Breast epithelium (tissue), 4 donors: ENCODE measurements at places on chromosomes 6 and 20. TPM values are rescaled to one million over a fixed set of nuclear protein-coding genes. Genes with fewer than 3 reads are reported as not detected.

The RNF144B gene
- total RNA-seq: 37.0 TPM

The TCF15 gene
- total RNA-seq: 2.6 TPM

The SLC2A4RG gene
- total RNA-seq: 58.9 TPM

The TRAPPC3L gene
- 0.80 TPM for total RNA-seq

DNA sequence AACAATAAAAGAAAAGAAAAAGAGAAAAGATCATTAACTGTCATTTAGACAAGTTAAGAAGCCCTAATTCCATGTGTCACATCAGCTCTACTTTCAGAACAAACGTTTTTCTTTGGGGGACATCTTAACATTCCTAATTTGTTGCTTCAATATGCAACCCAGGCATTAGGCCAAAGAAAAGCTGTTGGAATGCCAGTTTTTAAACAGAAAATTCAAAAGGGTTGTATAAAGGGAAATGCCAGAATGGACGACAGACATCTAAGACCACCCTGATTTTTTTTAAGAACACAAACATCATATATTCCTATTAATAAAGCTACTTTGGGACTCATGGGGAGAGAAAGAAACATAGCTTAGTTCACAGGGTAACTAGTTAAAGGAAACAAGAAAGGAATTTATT is 315.0 kb downstream of the GMDS start:
- no peak overlapping the region for H3K27ac ChIP-seq
- H3K4me1 ChIP-seq: no peaks in the 10 kb centered on the region
- DNase-seq: no peak
- no peak overlapping the region for H3K4me3 ChIP-seq
- no peaks in the 10 kb centered on the region for H3K27me3 ChIP-seq
- H3K36me3 ChIP-seq: no peaks in the 10 kb centered on the region

DNA sequence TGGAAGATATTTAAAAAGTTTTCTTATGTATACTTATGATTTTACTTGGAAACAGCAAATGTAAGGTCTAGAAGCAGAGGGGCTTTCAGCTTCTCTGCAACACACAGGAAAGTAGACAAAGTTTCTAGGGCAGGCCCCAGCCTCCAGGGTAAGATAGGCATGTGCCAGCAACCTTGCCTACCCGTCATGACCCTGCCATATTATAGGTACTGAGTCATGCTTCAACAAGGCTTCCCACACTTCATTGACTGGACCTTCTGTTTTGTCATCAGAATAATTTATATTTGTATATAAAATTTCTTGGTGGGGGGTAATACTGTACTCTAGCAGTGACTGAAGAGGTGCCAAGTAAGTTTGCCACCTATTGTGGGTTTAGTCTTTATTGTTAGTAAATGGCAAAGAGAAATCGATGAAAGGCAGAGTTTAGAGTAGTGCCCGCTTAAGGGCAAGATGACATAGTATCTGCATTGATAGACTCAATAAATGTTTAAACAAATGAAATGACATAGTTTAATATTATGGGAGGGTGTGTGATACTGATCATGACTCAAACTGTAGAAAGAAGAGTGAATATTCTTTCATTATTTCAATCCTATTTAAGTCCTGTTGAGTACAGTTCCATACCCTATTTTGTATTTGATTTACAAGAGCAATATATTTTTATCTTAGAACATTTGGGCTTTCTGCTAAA is 95.6 kb downstream of the JARID2 start:
- no peak overlapping the region for H3K27ac ChIP-seq
- no peak overlapping the region for H3K4me3 ChIP-seq
- no peaks in the 10 kb centered on the region for H3K27me3 ChIP-seq
- no peaks in the 10 kb centered on the region for H3K4me1 ChIP-seq

GRCh38 chr6:153727885-153728284 is 311.2 kb upstream of the OPRM1 start:
- H3K36me3 ChIP-seq: no peaks in the 10 kb centered on the region
- DNase-seq: no peak
- H3K4me1 ChIP-seq: no peaks in the 10 kb centered on the region
- H3K27ac ChIP-seq: no peak overlapping the region
- H3K27me3 ChIP-seq: no peaks in the 10 kb centered on the region

- no peaks in the 10 kb centered on the region for H3K36me3 ChIP-seq
- H3K4me1 ChIP-seq: no peaks in the 10 kb centered on the region
- no peaks in the 10 kb centered on the region for H3K27me3 ChIP-seq
- no peak overlapping the region for H3K27ac ChIP-seq
- DNase-seq: no peak
- H3K4me3 ChIP-seq: no peak overlapping the region
Observed at GRCh38 chr6:39634646-39635341, 90.4 kb downstream of the KIF6 start.

- no peaks in the 10 kb centered on the region for H3K4me1 ChIP-seq
- H3K27me3 ChIP-seq: peaks cover 10% of the 10 kb centered on the region
- no peaks in the 10 kb centered on the region for H3K36me3 ChIP-seq
- no peak overlapping the region for H3K4me3 ChIP-seq
- DNase-seq: no peak
- H3K27ac ChIP-seq: no peak overlapping the region
Observed at GRCh38 chr6:167229586-167229985, 61.5 kb upstream of the UNC93A start.

GRCh38 chr6:45836984-45837383 is 178.7 kb downstream of the CLIC5 start:
- H3K4me3 ChIP-seq: no peak overlapping the region
- no peaks in the 10 kb centered on the region for H3K4me1 ChIP-seq
- no peak for DNase-seq

GRCh38 chr6:39521958-39522357 is 199.5 kb upstream of the KCNK16 start:
- DNase-seq: no peak
- H3K27ac ChIP-seq: no peak overlapping the region
- H3K4me3 ChIP-seq: no peak overlapping the region
- H3K27me3 ChIP-seq: no peaks in the 10 kb centered on the region

DNA sequence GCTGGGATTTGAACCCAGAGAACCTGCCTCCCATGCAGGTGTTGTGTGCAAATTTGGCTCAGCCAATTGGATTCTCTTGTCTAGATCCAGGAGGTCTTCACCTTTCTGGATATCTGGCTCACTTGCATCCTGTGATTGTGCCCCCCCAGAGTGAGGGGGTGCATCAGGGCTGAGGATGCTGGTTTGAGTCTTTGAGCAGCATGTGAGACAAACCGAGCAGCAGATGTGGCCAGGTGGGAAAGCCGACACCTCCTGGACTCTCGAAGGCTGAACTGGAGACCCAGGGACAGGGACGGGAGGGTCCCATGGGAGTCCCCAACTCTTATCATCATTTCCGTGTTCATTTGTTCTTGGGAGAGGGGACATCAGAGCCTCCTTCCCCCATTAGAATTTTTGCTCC is 30.6 kb upstream of the SULF2 start:
- no peak overlapping the region for H3K4me3 ChIP-seq
- no peak overlapping the region for H3K27ac ChIP-seq
- no peaks in the 10 kb centered on the region for H3K4me1 ChIP-seq
- H3K36me3 ChIP-seq: no peaks in the 10 kb centered on the region
- DNase-seq: no peak
- H3K27me3 ChIP-seq: no peaks in the 10 kb centered on the region

DNA sequence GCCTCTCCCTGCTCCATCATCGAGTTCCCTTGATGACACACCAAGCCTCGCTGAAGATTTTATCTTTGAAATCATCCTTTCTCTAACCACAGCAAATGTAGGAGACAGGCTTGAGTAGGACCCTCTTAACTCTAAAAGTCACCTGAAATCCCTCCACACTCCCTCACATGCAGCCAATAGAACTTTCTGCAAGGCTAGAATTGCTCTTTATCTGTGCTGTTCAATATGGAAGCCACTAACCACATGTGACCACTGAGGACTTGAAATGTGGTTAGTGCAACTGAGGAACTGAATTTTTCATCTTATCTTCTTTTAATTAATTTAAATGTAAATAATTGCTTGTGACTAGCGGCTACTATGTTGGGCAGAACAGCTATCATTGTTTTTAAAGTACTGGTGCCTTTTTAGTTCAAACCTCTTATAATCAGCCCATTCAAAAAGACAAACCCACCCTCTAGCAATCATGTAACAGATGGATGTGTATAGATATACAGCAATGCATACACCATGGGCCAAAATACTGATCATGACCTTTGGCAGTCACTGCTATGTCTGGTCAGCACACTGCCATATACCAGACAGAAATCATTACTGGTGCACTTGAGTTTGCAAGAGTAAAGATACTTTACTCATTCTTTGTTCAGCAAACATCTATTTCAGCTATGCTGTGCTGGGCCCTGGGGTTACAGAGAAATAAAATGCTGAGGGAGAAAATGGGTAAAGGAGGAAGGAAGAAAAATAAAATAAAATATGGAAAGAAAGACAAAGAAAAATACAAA is 50.0 kb downstream of the GFOD1 start:
- no peak for DNase-seq
- H3K4me1 ChIP-seq: peaks cover 3% of the 10 kb centered on the region
- no peak overlapping the region for H3K4me3 ChIP-seq

DNA sequence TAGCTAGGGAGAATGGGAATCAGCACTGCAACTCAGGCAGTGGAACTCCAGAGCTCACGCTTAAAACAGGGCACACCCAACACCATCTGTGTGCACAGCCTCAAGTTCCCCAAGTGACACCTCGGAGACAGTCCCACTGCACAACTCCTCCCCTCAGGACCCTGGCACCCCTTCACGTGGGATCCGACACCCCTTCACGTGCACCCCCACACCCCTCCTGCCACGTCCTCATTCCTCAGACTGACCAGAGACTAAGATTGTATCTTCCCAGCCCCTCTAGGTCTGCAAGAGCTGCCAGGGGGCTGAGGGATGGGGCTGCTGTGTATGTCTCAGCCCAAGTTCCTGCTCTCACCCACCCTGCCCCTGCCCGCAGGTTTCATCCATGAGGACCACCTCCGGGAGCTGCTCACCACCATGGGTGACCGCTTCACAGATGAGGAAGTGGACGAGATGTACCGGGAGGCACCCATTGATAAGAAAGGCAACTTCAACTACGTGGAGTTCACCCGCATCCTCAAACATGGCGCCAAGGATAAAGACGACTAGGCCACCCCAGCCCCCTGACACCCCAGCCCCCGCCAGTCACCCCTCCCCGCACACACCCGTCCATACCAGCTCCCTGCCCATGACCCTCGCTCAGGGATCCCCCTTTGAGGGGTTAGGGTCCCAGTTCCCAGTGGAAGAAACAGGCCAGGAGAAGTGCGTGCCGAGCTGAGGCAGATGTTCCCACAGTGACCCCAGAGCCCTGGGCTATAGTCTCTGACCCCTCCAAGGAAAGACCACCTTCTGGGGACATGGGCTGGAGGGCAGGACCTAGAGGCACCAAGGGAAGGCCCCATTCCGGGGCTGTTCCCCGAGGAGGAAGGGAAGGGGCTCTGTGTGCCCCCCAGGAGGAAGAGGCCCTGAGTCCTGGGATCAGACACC is 7.6 kb downstream of the MYL9 start:
- H3K27me3 ChIP-seq: no peaks in the 10 kb centered on the region
- peaks cover 7% of the 10 kb centered on the region for H3K4me1 ChIP-seq
- no peak for DNase-seq

DNA sequence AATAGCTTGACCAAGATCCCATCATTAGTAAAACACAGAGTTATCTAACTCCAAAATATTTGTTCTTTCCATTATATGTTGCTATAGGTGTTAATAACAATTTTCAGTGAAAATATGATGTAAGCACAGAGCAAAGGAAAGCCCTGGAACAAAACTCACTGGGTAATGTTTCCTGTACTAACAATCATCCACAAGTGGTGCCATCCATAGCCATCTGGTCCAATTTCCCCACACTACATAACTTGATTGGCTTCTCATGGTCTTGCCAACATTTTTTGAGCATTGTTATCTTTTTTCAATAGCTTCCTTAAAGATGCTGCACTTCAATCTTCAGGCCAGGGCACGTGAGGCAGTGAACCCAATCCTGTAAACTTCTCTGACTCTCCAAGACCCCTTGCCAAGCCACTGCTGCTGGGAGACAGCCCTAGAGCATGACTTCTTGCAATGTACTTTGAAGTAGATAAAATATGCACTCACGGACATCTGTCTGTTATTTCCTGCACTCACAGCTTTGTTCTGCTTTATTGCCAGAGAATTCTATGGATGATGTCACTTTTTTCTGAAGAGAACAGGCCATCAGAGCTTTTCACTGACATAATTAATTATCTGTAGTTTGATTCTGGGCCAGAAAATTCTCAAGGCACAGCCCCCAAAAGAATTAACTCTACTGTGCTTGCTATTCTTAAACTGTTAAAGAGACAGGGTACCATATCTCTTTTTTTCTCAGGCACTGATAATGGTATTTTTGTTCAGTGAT is 97.5 kb upstream of the TMEM30A start:
- no peak overlapping the region for H3K27ac ChIP-seq
- H3K4me3 ChIP-seq: no peak overlapping the region
- no peaks in the 10 kb centered on the region for H3K4me1 ChIP-seq
- no peaks in the 10 kb centered on the region for H3K36me3 ChIP-seq
- no peaks in the 10 kb centered on the region for H3K27me3 ChIP-seq
- DNase-seq: no peak

- H3K36me3 ChIP-seq: no peaks in the 10 kb centered on the region
- no peaks in the 10 kb centered on the region for H3K4me1 ChIP-seq
- H3K27me3 ChIP-seq: no peaks in the 10 kb centered on the region
- H3K27ac ChIP-seq: no peak overlapping the region
- DNase-seq: no peak
- no peak overlapping the region for H3K4me3 ChIP-seq
Observed at GRCh38 chr6:104580452-104580851, 279.3 kb downstream of the HACE1 start.
